Activated T-cell treated with anti-CD3 and anti-CD28 coated beads, Interleukin-2, amount 50 U/mL, for 24 hours (primary cell): ENCODE measurements at places on chromosomes 6 and 20.
A peak's percentile ranks its signal among the peaks of the same experiment; 100 is the strongest.

DNA sequence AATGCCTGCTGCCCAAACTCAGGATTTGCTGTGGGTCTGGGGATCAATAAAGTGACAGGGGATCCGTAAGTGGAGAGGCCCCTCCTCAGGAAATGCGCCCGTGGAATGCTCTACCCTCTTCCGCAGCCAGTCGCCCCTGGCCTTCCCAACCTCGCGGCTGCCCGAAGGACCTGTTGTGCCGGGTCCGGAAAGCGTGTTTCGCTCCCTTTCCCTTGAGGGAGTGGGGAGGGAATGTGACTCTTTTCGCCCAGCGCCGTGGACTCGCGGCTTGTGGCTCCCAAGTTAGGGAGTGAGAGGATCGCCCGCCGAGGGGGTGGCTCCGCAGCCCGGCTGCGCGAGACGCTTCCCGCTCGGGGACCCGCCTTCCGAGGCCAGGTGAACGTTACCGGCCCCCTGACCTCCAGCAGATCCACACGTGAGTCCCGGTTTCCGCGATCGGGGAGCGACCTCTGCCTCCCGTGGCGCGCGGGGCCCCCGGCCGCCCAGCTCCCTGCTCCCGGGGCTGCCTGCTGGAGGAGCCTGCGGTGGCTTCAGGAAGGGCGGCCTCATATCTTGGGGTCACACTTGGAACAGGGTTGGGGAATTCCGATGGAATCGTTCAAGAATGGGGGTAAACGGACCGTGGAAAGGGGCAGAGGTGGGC lies 666 bp downstream of the TPD52L1 start:
- DNase-seq: peak; percentile 35

DNA sequence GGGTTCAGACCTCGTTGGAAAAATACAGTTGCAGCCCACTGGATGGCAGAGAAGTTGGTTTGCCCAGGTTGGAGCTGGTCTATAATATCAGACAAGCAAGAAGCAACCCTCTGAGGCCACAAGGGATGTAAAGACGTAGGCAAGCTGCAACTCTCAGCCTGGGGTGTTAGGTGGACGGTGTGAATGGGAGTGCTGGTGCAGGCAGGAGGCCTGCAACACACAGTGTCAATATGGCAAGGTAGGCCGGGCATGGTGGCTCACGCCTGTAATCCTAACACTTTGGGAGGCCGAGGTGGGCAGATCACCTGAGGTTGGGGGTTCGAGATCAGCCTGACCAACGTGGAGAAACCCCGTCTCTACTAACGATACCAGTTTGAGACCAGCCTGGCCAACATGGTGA lies 10.5 kb downstream of the VPS16 start:
- peak; percentile 23 for DNase-seq

GRCh38 chr20:4087923-4088322 lies 72.6 kb upstream of the RNF24 start:
- DNase-seq: no peak

- DNase-seq: no peak
These were observed 78.4 kb downstream of the ADTRP start for GRCh38 chr6:11700118-11700718.

GRCh38 chr6:6148192-6148815 lies 141.6 kb upstream of the NRN1 start:
- DNase-seq: no peak

- no peak for DNase-seq
These were observed 11.1 kb downstream of the MTHFD1L start for GRCh38 chr6:150876598-150876997.

- DNase-seq: no peak
These were observed 144.0 kb downstream of the PRL start for GRCh38 chr6:22152841-22153240.

DNA sequence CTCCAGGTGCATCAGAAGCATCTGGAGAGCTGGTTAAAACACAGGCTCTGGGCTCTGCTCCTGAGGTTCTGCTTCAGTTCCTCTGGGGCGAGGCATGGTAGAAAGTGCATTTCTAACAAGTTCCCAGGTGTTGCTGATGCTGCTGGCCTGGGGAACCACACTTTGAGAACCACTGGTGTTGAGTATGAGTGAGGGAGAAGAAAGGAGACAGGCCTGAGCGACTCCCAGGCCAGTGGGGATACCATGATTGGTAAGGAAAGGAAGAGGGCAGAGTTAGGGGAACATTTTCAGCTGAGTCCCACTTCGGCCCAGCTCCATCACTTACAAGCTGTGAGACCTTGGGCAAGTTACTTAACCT lies 36.8 kb downstream of the KIAA1755 start:
- DNase-seq: no peak

DNA sequence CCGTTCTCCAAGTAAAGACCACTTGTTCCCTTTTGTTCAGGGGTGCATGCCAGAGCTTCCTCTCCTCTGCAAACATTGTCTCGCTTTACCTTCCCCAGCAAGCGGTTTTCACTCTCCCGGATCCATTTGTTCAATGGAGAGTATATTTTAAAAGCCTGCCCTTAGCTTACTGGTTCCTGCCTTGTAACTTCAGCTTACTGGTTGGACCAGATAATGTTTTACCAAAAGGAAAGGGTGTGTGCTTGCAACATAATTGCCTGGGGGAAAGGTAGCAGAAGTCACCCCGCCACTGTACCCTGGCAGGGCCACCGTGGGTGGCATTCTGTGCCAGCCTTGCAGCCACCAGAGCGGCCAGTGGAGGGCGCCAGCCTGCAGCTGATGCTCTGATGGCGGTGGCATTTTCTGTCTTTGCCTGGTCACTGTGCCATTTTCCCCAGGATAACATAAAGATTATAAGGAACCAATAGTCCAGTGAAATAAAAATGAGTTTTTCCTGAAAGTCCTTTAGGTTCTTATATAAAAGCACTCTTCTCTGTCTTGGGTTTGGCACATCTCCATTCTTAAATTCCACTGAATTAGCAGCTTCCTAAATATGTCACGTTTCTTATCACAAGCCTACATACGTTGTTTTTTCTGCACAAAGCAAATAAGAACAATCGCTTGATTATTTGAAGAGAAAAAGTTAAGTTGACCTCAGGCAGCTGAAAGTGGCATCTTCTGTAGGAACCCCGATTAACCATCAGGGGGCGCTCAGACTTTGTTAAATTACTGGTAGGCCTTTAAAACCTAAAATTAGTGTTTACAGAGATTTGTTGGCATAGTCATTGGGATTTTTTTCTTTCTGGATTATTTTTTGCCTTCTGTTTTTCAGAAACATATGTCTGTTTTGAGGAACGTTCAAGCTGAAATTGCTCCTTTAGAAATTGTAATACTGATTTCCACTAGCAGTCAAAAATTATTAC lies 67.4 kb upstream of the XRN2 start:
- DNase-seq: peak; percentile 75

GRCh38 chr20:25592135-25592852 lies 7.0 kb upstream of the NINL start:
- DNase-seq: no peak

DNA sequence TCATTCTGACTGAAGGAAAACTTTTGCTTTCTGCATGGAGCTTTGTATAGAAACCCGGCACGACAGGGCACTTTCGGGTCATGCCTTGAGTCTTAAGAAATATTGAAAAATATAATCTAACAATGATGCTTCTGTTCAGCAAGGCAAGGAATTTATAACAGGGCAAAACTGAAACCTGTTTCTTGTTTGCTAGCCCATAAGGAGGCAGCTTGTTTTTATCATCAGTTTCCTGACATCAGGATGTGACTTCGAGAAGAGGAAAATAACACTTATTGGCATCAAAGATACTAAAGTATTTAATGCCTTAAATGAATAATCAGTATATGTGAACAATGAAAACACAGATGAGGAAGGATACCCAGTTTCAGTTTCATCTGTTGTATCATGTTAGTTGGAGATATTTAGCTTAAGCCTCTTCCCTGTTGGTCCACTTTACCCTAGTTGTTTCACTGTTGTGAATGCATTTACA lies 146.5 kb downstream of the CDKAL1 start:
- no peak for DNase-seq

DNA sequence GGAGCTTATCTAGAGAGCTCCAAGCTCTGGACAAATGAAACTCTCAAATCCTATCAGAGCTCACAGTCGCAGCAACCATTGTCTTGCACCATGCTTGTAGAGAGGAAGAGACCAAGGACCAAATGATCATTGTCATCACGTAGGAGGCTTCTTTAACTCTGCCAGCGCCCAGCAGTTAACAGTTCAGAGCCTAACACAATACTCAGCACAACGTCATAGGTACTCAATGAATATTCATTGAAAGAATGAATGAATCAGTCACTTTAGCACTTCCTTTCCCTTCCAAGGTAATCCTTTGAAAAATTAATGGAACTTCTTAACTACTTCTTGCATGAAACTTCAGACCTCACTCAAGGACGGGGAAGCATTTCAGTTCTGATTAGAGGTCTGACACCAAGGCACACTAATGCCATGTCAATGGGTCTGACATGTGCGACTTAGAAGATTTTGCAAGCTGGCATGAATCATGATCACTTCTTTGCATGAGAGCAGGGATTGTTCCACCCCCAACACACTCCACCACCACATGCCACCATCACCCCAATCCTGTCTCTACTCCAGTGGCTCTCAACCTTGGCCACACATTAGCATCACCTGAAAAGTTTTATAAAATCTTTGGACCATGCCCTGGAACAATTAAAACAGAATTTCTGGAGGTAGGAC lies 45.1 kb downstream of the KHDC1L start:
- DNase-seq: no peak

DNA sequence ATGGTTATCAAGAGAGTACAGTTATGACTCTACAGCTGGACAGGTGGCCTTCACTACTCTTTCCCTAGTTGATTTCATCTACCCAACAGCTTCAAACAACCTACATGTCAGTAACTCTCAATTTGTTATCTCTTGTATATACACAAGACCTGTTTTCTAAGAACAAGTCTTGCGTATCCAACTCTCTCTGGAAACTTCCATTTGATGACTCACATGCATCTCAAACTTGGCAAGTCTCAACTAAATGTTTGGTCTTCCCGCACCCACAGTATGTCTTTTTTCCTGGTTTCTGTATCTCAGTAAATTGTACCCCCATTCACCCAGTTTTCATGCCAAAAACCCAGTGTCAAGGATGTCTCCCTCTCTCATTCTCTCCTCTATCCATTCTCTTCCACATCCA lies 97.7 kb downstream of the BTBD9 start:
- no peak for DNase-seq

DNA sequence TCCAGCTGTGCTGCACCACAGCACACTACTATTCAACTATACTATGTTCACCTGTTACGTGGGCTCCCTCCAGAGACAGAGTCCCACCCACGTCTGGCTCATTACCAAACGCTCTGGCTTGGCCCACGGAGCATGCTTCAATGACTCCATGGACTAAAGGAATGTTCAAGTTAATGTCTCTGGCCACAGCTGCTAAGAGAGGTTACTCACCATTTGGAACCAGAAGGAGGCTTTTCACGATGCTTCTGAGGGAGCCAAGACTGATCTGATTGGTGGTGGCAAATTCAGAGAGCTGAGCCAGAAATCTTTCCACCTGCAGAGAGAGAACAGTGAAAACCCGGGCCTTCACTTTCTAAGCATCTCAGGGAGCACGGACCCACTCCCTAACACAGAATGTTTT lies 15.6 kb downstream of the COMMD7 start:
- DNase-seq: no peak

GRCh38 chr20:24799971-24800580 lies 149.0 kb upstream of the CST7 start:
- no peak for DNase-seq

DNA sequence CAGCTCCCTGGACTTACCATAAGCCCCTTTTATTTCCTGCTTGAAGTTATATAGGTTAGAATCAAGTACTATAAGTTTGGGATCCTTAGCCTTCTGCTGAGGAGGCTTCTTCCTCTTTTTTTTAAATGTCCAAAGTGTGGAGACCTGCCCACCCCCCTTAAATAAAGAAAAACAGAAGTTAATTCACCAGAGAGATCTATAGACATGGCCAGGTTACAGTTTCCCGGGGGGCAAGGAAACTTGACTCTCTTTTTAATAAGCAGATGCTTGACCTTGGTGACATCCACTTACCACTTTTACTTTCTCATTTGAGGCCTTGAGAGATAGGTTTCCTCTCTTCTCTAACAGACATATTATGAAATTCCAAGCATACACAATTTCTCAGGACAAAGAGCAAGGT lies 88.3 kb downstream of the BMP2 start:
- DNase-seq: no peak

- no peak for DNase-seq
These were observed 26.5 kb upstream of the EMILIN3 start for GRCh38 chr20:41392871-41393704.

- DNase-seq: no peak
These were observed 118.9 kb downstream of the TMEM170B start for GRCh38 chr6:11656491-11656890.
